ENCODE measurements at places on chromosomes 7 and 10.

DNA sequence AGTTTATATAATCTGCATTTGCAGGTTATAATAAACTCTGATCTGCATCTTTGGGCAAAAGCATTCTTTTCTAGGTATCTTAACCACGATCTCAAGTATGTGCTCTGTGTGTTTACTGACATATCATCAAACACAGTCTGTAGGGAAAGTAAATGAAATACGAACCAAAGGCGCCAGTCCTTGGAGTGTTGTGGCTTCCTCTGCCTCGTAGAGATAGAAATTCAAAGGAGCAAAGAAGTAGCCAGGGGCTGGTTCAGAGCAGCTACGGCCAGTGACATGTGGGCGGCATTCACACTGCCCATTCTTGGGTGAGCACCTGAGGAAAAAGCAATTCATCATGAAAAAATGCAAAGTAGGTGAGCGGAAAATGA is 38.7 kb downstream of the LAMB4 start:
- DNase-seq: no peak

DNA sequence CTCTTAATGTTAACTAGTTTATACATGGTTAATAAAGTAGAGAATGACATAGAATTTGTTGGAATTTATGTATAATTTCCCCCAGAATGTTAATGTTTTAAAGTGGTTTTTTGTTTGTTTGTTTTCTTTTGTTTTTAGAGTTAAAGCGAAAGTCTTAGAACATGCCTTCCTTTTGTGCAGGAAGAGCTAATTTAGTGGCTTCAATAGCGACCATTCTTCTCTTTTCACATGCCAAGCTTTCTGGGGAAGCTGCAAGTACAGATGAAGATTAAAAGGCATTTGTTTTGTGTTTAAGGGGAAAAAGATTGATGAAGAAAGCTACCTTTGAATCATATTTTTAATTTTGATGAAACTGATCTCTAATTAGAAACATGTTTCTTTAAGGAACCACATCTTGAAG is 256.3 kb upstream of the CSTF2T start:
- DNase-seq: no peak

GRCh38 chr7:29483219-29484104 is 80.2 kb upstream of the PRR15 start:
- no peak for DNase-seq

DNA sequence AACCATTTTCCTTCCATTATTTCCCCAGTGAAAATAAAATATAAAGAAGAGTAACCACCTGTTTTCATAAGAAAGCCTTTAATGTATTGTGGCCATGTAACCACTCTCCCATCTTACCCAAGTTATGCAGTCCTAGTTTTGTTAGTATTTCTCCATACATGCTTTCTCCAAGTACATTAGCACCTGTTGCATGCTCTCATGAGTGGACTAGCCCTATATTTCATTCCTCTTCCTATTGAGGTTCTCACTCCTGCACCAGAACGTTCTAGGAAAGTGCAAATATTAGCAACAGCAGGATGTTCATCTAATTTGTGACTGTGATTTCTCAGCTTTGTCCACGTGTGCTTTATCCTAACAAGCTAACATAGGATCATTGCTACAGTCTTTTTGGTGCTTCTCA is 155.1 kb upstream of the NPVF start:
- no peak for DNase-seq

DNA sequence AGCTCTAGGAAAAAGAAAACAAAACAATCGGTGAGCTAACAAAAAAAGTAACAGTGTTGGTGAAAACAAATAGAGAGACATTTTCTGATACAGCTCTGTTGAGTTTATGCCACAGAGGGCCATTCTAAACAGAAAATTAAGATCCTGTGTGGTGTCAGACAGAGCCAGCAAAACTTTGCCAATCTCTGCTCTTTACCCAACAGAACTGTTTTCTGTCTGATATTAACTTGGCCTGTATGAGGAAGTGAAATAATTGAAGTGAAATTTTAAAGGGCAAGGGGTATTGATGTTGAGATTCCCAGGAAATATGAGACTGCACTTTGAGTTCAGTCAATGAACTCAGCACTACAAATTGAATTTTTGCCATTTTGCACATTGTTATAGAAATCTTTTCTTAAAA is 101.0 kb downstream of the AOAH start:
- no peak for DNase-seq

DNA sequence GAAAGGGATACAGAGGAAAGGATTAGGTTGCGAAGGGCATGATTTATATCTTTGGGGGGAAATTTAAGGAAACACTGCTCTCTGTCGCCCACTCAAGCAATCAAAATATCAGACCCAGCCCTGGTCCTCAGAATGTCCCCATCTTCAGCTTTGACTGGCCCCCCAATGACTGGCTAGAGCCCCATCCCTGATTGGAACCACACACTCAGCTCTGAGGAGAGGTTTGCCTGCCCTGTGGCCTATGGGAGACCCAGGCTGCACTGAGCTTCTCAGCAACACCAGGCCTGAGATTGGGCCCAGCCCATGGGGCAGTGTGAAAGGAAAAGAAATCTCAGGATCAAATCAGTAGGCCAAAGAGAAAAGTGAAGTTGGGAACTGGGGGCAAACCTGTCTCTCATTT is 69.5 kb downstream of the ADCYAP1R1 start:
- DNase-seq: no peak

- DNase-seq: no peak
Measured at GRCh38 chr7:130409712-130410072, 29.4 kb downstream of the CPA1 start.

DNA sequence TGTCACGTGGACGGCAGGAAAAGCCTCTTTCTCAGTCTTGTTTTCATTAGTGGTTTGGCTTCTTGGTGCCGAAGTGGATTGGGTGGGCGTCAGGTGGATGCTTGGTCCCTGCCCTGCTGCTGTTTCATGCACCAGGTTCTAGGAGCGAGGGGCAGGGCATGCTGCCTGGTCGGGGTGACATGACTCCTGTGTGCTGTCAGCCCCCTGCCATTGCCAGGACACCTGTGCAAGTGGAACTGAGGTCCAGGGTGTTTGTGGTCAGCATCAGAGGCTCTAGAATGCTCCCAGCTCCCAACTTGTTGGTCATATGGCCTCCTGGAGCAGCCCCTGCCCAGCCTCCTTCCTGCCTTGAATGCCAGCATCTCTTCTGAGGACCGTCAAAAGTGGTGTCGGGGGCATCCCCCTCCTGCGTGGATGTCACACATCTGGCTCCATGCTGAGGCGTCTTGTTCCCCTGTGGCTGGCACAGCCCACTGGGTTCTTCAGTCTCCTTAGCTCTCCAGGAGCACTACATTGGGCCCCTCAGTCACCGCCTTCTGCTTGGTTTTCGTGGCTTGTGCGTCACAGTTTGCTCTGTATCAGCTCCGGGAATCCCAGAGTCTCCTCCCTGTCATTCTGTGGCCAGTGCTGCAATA is 24.8 kb downstream of the ADCY1 start:
- DNase-seq: no peak

DNA sequence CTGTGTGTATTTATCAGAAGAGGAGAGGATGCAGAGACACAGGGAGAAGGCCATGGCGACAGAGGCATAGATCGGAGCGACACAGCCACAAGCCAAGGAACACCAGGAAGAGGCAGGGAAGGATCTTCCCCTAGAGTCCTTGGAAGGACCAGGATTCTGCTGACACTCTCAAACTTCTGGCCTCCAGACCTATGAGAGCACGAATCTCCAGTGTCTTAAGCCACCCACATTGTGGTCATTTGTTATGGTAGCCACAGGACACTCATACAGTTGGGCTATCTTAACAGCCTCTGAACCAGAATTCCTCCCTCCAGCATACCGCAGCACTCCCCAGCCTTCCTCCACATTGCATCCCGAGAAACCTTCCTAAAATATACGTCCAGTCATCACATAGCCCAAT is 367.0 kb upstream of the MGMT start:
- DNase-seq: no peak
